ENCODE measurements at places on chromosomes 13 and 19. TPM values are rescaled to one million over a fixed set of nuclear protein-coding genes. Genes with fewer than 3 reads are reported as not detected.

Gene KIRREL2
- total RNA-seq, result 0.51 TPM

Gene PSG5
- total RNA-seq, result not detected

DNA sequence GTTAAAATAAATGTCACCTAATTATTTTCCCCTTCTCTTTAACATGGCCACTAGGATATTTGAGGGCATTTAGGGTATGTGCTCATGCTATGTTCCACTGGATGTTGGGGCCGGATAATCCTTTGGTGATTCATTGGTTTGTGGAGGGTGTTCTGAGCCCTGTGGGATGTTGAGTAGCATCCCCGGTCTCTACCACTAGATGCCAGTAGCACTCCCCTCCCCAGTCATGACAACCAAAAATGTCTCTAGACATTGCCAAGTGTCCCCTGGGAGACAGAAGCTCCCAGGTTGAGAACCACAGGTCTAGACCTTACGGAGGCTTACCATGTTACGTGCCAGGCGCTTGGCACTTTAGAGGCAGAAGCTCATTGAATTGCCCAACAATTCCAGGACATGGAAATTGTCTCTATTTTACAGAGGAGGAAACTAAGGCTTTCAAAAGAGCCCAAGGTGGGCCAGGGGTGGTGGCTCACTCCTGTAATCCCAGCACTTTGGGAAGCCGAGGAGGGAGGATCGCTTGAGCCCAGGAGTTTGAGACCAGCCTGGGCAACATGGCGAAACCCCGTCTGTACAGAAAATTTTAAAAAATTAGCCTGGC lies 14.1 kb downstream of the SHANK1 start:
- no peaks in the 10 kb centered on the region for H3K27me3 ChIP-seq
- H3K4me1 ChIP-seq, result no peaks in the 10 kb centered on the region
- H3K27ac ChIP-seq, result no peak overlapping the region

GRCh38 chr19:39007096-39007495 lies 25.3 kb downstream of the FBXO27 start:
- no peaks in the 10 kb centered on the region for H3K27me3 ChIP-seq
- H3K4me1 ChIP-seq, result no peaks in the 10 kb centered on the region
- no peak for DNase-seq
- H3K36me3 ChIP-seq, result no peaks in the 10 kb centered on the region
- no peak overlapping the region for H3K4me3 ChIP-seq

GRCh38 chr13:48695776-48696175 lies 42.0 kb downstream of the CYSLTR2 start:
- H3K4me1 ChIP-seq, result no peaks in the 10 kb centered on the region
- no peaks in the 10 kb centered on the region for H3K27me3 ChIP-seq
- no peak overlapping the region for H3K4me3 ChIP-seq
- no peak overlapping the region for H3K27ac ChIP-seq
- DNase-seq, result no peak

DNA sequence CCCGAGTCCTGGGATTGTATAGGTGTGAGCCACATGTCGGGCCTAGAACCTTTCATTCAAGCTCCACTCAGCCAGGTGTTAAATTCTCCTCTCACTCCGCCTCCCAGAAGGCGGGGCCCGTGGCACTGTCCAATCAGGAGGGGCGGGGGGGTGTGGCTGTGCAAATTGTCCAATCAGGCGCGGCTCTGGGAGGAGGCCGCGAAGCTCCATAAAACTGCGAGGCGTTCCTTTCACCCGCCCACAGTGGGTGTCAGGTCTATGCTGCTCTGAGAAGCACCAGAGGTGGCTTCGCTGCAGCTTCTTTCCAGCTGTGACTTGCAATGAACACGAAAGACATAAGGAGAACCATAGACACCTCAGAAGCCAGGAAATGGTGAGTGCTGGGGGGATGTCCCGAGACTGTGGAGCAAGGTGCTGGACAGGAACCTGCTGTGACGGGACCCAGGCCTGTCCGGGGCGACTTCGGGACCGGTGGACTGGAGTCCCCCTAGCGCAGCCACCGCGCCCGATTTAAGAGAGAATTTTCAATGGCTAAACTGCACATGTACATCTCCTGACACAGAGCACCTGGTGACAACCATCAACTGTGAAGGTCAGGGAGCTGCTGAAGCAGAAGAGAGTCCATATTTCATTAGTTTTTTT lies 3.0 kb upstream of the ZNF136 start:
- H3K27me3 ChIP-seq, result no peaks in the 10 kb centered on the region
- no peak overlapping the region for H3K27ac ChIP-seq
- no peak overlapping the region for H3K4me3 ChIP-seq
- peaks cover 32% of the 10 kb centered on the region for H3K4me1 ChIP-seq

Data from right atrium auricular region (tissue), 2 donors.